ENCODE measurements at places on chromosomes 12 and 14.

DNA sequence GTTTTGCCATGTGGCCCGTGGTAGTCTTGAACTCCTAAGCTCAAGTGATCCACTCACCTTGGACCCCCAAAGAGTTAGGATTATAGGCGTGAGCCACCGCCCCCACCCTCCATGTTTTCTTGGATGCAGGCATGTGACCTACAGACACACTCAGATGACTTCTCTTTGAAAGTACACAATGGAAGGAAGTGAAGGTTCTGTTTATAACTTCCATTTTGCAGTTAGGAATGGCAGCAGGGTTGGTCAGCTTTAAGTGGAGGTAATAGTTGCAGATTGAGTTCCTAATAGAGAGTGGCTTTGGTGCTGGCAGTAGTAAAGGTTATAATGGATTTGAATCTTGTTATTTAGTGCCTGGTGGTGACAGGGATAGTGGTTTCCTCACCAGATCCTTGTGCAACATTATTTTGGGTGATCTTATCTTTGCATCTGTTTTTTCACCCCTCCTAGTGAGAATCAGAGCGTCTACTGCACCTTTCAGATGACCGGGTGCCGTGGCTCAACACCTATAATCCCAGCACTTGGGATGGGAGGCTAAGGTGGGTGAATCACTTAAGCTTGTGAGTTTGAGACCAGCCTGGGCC, 15.3 kb downstream of the LARP4 start:
- no peak for DNase-seq

DNA sequence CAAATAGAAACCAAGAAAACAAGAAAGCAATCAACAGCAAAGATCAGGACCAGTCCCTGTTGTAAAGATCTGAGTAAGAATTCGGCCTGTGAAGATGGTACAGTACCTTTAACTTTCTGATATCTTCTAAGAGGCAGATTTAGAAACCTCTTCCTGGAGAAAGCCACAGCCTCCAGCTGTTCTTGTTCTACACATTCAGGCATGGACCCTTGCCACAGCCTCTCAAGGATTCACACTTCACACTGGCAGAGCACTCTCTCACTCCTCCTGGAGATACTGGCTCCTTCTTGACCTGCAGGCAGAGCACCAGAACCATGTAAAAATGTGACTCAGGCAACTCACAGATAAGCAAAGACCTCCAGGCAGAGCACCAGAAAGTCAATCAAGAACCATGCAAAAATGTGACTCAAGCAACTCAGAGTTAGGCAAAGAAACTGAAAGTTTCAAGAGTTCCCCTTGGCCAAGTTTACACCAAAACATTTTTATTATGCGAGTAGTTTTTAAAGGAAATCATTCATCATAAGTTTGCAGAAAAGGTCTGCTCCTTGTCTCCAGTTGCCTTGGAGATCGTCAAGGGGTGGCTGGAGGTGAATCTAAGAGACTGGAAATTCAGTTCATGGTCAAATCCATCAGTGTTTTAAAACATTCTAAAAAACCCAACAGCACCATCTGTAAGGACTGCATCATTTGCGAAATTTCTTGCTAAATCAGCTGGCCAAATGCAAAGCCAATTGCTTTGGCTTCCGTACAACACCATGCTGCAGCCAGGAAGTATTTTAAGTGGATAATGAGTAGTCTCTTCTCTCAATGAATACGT, 119.3 kb upstream of the MDM1 start:
- DNase-seq, result no peak

DNA sequence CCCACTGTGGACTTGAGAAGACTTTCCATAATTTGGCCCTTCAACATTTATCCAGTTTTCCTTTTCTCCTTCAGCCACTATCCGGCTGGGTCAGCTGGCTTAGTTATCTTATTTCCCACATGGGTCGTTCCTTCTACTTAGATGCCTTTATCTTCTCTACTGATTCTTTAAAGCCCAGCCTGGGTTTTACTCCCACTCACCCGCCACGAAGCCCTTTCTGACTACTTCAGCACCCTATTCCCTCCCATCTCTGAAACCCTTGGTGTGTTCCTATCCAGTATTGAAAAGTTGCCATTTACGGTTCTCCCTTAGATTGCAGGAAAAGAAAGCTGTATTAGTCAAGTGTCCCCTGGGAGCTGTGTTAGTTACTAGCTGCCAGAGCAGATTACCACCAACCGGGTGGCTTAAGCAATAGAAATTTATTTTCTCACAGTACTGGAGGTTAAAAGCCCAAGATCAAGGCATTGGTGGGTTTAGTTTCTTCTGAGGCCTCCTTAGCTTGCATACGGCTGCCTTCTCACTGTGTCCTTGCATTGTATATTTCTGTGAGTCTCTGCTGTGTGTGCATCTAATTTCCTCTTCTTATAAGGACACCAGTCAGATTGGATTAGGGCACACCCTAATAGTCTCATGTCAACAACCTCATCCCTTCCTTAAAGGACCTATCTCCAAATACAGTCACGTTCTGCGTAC, 105.5 kb downstream of the GPATCH2L start:
- DNase-seq, result no peak

DNA sequence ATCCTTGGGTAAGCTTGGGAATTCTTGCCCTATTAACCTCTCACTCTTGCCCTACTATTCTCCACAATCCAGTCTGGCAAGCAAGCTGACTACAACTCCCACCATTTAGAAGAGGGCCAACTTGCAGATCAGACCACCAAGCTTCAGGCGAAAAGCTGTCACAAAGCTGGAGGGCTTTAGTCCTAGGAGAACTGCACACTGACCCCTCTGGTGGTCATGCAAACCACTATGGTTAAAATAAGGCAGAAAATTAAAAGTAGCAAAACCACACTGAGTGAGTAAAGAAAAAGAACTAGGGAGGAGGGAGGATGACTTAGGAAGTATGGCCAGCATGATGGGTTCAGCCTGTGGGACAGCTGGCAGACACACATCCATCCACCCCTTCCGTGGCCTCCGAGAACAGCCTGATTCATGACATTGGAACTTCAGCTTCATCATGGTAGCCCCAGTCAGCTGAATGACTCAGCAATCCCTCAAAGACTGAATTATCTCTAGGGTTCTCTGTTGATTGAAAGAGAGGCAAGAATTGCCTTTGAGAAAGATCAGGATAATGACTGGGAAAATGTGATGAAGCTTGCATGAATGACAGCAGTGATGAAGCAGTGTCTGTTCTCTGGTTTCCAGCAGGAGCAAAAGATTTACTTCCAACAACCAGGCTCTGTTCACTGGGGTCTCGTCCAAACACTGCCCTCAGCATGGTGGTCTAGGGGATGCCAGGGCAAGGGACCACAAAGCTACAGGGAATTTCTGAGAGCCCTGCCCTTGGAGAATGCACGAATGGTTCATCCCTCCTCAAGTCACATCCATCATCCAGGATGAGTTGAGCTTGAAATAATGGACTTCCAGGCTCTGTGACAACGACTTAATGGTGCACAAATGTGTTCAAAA, 24.4 kb downstream of the PITPNM2 start:
- peak; percentile 83 for DNase-seq

GRCh38 chr12:53551889-53552291, 44.6 kb upstream of the NPFF start:
- DNase-seq, result no peak

GRCh38 chr12:17992002-17992656, 97.9 kb downstream of the RERGL start:
- peak; percentile 86 for DNase-seq

- no peak for DNase-seq
These were observed 98.2 kb downstream of the ZFP36L1 start for GRCh38 chr14:68694516-68695235.

GRCh38 chr12:105698075-105698474, 367.6 kb downstream of the C12orf75 start:
- no peak for DNase-seq

DNA sequence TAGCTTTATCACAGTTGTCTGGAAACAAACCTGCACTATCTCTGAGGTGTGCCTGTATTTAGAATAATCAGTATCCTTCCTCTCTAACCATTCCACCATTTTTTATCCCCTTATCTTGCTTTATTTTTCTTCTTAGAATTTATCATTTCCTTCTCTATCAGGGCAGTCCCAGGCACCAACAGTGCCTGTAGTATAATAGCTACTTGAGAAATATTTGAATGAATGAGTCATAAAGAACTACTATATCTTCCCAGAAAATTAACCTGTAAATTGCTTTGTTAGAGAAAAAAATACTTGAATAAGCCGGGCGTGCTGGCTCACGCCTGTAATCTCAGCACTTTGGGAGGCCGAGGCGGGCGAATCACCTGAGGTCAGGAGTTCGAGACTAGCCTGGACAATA, 21.2 kb upstream of the FOXJ2 start:
- DNase-seq, result no peak

Data from DMS53 (cell line).